ENCODE measurements at places on chromosomes 3 and 15.

DNA sequence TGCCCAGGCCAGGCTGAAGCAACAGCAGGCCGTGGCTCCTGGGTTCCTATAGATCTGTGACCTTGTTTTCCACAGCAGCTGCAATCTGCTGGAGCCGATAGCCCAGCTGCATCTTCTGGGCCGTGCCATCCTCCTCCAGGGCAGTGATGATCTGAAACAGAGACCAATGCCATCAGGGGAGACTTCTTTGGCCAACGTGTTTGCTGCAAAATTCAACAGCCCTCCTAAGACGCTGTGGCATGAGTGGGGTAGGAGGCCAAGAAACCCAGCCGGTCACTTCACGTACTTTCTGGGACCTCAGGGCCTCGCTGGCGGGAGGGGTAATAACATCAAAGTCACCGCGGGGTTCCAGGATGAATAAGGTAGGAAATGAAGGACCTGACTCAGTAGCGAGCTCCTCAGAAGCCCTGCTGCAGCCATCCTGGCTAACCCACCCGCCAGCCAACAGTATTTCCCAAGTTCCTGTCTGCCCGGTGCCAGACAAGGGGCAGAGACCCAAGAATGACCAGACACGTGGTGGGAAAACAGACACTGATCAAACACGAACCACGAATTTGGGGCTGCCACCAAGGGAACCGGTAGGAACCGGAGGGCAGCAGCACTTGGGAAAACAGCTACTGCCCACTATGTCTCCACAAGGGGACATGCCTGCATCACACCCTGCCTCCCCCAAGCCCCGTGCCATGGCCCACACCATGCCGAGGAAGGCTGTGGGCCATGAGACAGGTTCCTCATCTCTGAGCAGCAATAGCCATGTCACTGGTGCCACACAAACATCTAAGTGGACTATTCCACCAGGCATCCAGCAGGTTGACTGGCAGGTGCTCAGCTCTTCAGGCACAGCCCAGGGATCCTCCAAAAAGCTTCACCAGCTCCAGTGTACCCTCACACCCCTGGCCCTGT lies 25.2 kb downstream of the PLXNB1 start:
- DNase-seq: no peak

GRCh38 chr15:68558318-68559305 lies 20.2 kb upstream of the CORO2B start:
- DNase-seq: no peak

DNA sequence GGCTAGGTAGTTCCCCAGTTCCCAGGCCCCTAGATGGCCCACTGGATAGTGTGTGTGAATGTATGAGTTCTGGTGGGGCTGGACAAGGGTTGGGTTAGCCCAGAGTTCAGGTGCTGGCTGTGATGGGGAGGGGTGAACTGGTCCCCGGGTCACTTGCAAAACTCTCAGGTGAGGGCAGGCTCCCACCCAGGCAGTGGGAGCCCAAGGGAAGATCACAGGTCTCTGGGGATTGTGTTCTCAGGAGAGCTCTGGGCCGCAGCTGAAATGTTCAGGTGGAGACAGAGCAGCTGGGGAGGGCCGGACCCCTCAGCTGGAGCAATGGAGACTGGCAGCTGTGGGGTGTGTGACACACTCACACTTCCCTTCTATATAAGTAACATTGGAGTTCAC lies 12.8 kb upstream of the FAM98B start:
- DNase-seq: no peak

DNA sequence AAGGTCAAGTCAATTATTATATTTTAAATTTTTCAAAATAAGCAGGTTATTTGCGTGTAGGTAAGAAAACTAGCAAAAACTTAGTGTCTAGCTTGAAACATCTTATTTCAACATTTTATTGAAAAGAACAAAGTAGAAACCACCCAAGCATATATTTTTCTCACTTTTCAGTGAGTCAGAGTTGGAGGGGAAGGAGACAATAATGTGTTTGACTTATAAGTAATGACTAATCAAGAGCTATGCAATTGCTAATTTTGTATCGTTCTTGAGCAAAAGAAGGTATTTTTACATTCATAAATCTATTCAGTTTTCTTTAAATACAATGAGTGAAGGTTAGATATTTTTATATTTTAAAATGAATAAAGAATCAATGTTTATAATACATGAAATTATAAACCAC lies 54.4 kb upstream of the P2RY1 start:
- no peak for DNase-seq

- no peak for DNase-seq
Observed at GRCh38 chr3:64188810-64189560, 36.3 kb downstream of the PRICKLE2 start.

GRCh38 chr3:182508919-182509711 lies 284.2 kb upstream of the ATP11B start:
- DNase-seq: no peak

Data from iPS DF 19.7 (cell line).